GM20000 (cell line): ENCODE measurements at places on chromosomes 3 and 15.

GRCh38 chr3:170809007-170809974 lies 60.7 kb downstream of the RPL22L1 start:
- DNase-seq: peak; percentile 28

DNA sequence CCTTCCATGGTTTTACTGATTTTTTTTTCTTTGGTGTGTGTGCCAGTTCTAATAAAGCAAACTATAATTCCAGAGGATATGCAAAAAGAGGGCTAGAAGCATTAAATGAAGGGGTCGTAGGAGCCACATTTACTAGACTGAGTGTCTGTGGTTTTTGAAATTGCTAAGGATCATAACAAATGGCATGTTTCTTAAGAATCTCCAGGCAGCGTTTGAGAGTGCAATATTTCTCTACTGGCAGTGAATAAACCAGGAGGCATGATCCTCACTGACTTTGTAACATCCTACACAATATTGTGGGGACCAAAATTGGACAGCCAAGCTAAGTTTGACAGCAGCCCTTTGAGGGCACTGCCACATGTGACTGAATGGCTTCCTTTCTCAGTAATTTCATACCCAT lies 115.9 kb upstream of the CCNL1 start:
- DNase-seq: no peak

GRCh38 chr15:98907927-98908471 lies 99.6 kb downstream of the PGPEP1L start:
- no peak for DNase-seq

- no peak for DNase-seq
Measured at GRCh38 chr3:195352895-195353488, 82.0 kb upstream of the XXYLT1 start.

DNA sequence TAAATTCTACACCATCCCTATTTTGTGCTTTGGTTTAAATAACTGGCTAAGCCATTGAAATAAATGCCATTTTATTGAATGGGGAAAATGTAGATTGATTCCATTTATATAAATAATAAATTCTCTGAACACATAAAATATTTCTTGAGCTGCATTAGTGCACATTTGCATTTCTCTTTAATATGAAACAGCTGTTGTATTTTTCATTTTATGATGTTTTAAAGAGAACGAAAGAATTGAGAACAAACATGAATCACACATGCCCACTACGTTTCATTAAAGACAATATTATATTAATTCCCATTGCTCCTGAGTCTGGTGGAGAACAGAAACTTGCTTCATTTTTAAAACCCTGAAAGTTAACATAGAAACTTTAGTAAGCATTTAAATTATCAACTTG lies 235.7 kb upstream of the CFAP20DC start:
- DNase-seq: no peak

- no peak for DNase-seq
Measured at GRCh38 chr3:153026026-153026425, 136.0 kb upstream of the RAP2B start.

DNA sequence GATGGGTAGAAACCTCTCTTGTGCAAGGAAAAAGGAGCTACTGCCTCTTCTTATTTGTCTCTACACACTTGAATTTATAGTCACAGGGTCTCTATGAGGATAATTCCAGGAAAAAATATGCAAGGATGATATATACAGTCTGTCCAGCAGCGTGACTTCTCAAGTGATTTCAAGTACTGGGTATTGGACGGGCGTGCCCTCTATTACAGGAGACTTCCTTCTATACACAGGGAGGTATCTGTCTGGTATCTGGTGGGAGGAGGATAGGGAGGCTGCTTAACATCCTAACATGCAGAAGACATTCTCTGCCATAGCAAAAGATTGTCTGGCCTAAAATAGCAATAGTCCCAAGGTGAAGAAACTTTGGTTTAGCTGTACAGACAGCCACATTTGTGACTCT lies 146.1 kb downstream of the TPRG1 start:
- no peak for DNase-seq

- DNase-seq: no peak
Measured at GRCh38 chr15:48978638-48979037, 14.9 kb upstream of the SHC4 start.

- no peak for DNase-seq
Measured at GRCh38 chr15:60949039-60949977, 279.8 kb downstream of the RORA start.

- peak; percentile 6 for DNase-seq
Measured at GRCh38 chr3:3665961-3666640, 133.1 kb upstream of the LRRN1 start.

DNA sequence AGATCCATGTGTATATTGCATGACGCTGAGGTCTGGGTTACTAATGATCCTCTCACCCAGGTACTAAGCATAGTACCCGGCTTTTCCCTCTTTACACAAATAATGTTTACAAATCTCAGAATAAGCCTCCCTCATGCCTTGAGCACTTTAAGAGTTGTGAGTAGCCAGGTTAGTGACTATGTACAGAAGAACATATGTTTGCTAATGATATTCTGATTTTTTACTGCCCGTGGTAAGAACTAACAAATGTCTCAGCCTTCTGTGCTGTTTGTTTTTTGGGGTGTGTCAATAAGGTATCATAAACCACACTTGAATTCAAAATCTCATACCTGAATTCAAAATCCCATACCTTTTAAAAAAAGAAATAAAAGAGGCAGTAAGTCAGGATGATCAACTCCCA lies 59.5 kb downstream of the ABCC5 start:
- DNase-seq: no peak

DNA sequence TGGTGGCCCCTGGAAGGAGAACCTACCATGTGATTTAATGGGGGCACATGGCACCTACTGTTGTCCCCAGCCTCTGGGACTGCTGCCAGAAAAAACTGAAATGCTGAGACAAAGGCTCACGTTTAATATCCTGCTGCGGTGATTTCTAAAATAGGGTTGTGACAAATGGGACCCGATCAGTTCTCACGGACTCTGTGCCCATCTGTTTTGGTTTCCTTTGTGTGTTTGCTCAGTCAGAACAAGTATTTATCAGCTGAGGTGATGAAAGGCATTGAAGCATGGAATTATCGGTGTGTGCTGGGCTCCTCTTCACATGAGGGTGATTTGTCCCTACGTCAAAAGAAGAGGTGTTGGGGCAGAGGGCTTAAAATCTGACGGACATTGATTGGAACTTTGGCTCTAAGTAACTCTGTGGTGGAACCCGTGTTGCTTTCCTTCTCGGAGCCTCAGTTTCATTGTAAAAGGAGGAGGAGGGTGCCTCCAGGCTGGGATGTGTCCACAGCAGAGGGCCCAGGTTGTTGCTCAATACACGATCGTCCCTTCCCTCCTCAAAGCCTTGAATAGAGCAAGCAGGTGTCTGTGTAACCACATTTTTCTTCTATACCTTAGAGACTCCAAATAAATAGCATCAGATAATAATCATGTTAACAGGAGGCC lies 283.3 kb upstream of the RGMA start:
- DNase-seq: no peak

GRCh38 chr3:159114582-159114981 lies 312.7 kb downstream of the MFSD1 start:
- no peak for DNase-seq

DNA sequence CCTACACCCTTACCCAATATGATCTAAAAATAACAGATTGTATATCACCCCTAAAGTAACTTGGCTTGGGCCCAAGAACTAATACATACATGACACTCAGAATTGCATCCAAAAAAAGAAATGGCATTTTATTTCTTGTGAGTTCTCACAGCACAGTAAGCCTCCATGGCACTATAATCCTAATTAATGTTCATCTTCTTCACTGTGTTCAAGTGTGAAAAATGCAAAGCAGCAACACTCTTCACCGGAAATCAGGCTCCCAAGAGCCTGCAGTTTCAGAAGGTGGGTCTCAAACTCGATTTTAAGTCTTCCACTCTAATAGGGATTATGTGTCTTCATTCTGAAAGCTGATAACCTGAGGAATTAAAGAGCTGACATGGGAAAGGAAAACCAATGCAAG lies 142.8 kb upstream of the TSC22D2 start:
- no peak for DNase-seq

DNA sequence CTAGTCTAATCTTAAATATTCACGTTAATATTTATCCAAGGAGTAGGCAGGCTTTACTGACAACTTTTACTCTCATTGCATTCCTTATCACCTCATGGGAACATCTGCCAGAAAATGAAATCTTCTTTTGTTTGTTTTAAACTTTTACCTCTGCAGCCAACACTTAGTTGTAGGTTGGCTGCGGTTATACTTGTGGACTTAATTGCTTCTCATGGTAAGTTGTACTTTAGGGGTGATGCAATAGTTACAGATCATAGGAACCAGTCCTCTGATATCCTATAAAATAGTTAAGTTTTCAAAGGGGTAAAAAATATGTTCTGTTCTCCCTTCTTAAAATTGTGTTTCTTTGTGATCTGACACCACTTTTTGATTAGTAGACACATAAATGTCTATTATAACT lies 321.9 kb downstream of the ZPLD1 start:
- DNase-seq: no peak

GRCh38 chr3:57227930-57228751 lies 612 bp downstream of the APPL1 start:
- DNase-seq: peak; percentile 53
